ENCODE measurements at places on chromosomes 3 and 15. TPM values are rescaled to one million over a fixed set of nuclear protein-coding genes. Genes with fewer than 3 reads are reported as not detected.

The DYNLT2B gene
- total RNA-seq = 14.1 TPM

The RTP4 gene
- total RNA-seq = not detected

The FGF12 gene
- 5.1 TPM for total RNA-seq

The NPAP1 gene
- 0.07 TPM for total RNA-seq

- no peak overlapping the region for H3K27ac ChIP-seq
- no peak overlapping the region for H3K4me3 ChIP-seq
- no peaks in the 10 kb centered on the region for H3K4me1 ChIP-seq
- no peaks in the 10 kb centered on the region for H3K27me3 ChIP-seq
These were observed 247.5 kb downstream of the DTWD1 start for GRCh38 chr15:49868348-49868747.

DNA sequence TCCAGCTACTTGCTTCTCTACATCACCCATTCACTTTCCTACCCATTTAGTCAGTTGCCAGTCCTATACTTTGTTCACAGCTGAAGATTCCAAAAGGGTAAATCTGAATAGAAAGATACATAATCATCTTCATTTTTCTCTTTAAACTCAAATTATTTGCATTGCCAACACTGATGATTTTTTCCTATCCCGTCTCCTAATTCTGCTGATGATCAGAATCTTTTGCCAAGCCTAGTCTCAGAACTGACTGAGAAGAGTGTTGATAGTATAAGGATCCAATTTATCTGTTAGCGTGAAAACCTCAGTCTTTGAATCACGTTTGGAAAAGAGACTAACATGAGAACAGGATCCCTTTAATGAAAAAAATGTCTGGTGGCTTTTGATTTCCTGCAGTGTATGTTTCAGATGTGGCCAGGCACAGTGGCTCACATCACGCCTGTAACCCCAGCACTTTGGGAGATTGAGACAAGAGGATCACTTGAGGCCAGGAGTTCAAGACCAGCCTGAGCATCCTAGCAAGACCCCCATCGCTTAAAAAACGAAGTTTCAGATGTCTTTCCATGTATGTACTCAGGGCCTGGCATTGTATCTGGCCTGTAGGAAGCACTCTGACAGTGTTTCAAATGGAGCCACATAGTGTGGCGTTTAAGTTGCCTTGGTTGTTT is 169.4 kb downstream of the KLHL25 start:
- H3K4me1 ChIP-seq = 0 out of 2 replicates have a peak, but pooled peaks cover 2% of the 10 kb centered on the region
- H3K27ac ChIP-seq = no peak overlapping the region
- no peaks in the 10 kb centered on the region for H3K27me3 ChIP-seq
- H3K4me3 ChIP-seq = no peak overlapping the region
- no peaks in the 10 kb centered on the region for H3K36me3 ChIP-seq

GRCh38 chr3:63684081-63684480 is 31.6 kb downstream of the SNTN start:
- no peaks in the 10 kb centered on the region for H3K4me1 ChIP-seq
- no peaks in the 10 kb centered on the region for H3K36me3 ChIP-seq
- H3K27ac ChIP-seq = no peak overlapping the region
- H3K27me3 ChIP-seq = no peaks in the 10 kb centered on the region
- H3K4me3 ChIP-seq = no peak overlapping the region

GRCh38 chr15:82575335-82575734 is 35.1 kb upstream of the RPS17 start:
- H3K4me1 ChIP-seq = no peaks in the 10 kb centered on the region
- H3K27ac ChIP-seq = no peak overlapping the region
- no peak overlapping the region for H3K4me3 ChIP-seq
- no peaks in the 10 kb centered on the region for H3K27me3 ChIP-seq

- no peaks in the 10 kb centered on the region for H3K4me1 ChIP-seq
- no peak overlapping the region for H3K4me3 ChIP-seq
- no peak overlapping the region for H3K27ac ChIP-seq
- no peaks in the 10 kb centered on the region for H3K36me3 ChIP-seq
- H3K27me3 ChIP-seq = no peaks in the 10 kb centered on the region
- DNase-seq = no peak
These were observed 191.3 kb upstream of the ZNF385D start for GRCh38 chr3:21942328-21942727.

GRCh38 chr3:42226470-42227425 is 39.2 kb downstream of the CCK start:
- H3K4me1 ChIP-seq = no peaks in the 10 kb centered on the region
- no peak overlapping the region for H3K27ac ChIP-seq
- H3K27me3 ChIP-seq = no peaks in the 10 kb centered on the region
- no peak for DNase-seq

- H3K27ac ChIP-seq = no peak overlapping the region
- H3K4me3 ChIP-seq = no peak overlapping the region
- no peaks in the 10 kb centered on the region for H3K27me3 ChIP-seq
- H3K4me1 ChIP-seq = no peaks in the 10 kb centered on the region
- peaks cover 10% of the 10 kb centered on the region for H3K36me3 ChIP-seq
- DNase-seq = no peak
These were observed 122.9 kb downstream of the ARRDC4 start for GRCh38 chr15:98083203-98083910.

DNA sequence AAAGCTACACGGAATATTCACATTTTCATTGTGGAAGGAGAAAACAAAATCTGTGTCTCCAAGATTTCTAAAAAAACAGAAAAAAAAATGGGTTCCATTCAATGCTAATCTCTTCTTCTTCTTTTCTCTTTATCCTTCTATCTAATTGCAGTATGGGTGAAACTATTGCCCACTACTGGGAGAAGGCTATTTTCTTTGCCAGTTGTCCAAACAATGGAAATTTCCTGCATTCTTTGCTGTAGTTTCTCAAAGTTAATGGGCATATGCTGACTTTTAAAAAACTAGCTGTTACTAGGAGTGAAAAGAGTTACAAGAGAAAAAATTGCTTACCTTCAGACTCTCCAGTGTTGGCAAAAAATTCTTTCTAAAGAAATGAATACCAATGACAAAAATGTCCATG is 179.3 kb upstream of the ANKRD28 start:
- no peaks in the 10 kb centered on the region for H3K36me3 ChIP-seq
- no peaks in the 10 kb centered on the region for H3K4me1 ChIP-seq
- no peak overlapping the region for H3K4me3 ChIP-seq
- H3K27me3 ChIP-seq = no peaks in the 10 kb centered on the region
- no peak for DNase-seq

DNA sequence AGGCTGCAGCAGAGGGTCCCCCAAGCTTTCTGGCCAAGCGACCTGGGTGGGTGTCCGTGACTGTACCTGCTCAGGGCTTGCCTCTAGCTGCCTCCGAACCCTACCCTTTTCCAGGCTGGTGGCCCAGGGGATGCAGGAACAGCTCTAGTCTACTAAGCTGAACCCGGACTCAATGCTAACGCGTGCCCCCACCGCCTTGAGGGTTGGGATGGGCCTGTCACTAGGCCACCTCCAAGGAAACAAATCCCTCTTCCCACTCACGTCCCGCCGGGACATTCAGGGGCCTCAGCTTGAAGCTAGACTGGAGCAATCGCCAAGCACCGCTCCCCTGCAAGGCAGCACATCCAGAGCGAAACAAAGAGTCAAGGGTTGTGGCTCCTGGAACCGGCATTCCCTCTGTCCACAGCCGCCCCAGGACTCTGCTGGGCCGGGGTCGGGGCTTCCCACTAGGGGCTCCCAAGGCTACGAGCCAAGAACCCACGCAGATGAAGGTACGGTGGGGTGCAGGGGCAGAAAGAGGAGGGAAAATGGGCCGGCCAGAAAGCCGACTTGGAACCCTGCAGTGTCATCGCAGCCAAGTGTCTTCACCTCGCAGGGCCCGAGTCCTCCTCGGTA is 2.9 kb downstream of the FBXL22 start:
- DNase-seq = peak; percentile 51
- H3K27ac ChIP-seq = no peak overlapping the region
- H3K36me3 ChIP-seq = no peaks in the 10 kb centered on the region
- peak overlapping the region; percentile 62 for H3K4me3 ChIP-seq
- no peaks in the 10 kb centered on the region for H3K4me1 ChIP-seq

DNA sequence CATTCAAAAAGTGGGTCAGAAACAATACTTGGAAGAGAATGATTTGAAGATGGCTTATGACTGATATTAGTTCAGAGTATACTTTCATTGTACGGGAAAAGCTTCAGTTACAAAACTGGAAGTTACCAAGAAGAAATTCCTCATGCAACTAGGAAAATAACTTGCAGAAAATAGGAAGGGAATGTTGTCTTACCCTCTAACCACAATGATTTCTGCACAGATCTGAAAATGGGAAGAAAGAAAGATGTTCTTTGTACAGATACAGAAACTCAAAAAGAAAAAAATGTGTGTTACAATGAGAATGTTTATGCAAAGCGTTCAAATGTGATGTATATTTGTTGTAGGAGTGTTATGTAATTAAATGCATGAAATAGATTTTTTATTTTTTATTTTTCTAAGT is 3.7 kb downstream of the ZNF280D start:
- H3K27ac ChIP-seq = no peak overlapping the region
- no peaks in the 10 kb centered on the region for H3K4me1 ChIP-seq
- DNase-seq = no peak
- peaks cover 10% of the 10 kb centered on the region for H3K36me3 ChIP-seq
- H3K27me3 ChIP-seq = no peaks in the 10 kb centered on the region

Data from H9 (cell line).